ENCODE measurements at places on chromosomes 7 and 10. TPM values are rescaled to one million over a fixed set of nuclear protein-coding genes. Genes with fewer than 3 reads are reported as not detected.

The ELFN1 gene
- total RNA-seq, result 7.3 TPM

The SRRM3 gene
- 3.4 TPM for total RNA-seq

The SFRP5 gene
- not detected for total RNA-seq

The ANKRD1 gene
- total RNA-seq, result 8.1 TPM

GRCh38 chr10:57507788-57508187 lies 759.9 kb downstream of the IPMK start:
- no peak overlapping the region for H3K4me3 ChIP-seq
- H3K27me3 ChIP-seq, result no peaks in the 10 kb centered on the region
- no peak for DNase-seq
- no peaks in the 10 kb centered on the region for H3K36me3 ChIP-seq
- H3K27ac ChIP-seq, result no peak overlapping the region
- no peaks in the 10 kb centered on the region for H3K4me1 ChIP-seq

GRCh38 chr7:37205451-37205850 lies 243.2 kb downstream of the ELMO1 start:
- no peak overlapping the region for H3K27ac ChIP-seq
- no peak for DNase-seq
- peaks cover 5% of the 10 kb centered on the region for H3K36me3 ChIP-seq
- no peaks in the 10 kb centered on the region for H3K4me1 ChIP-seq
- no peaks in the 10 kb centered on the region for H3K27me3 ChIP-seq

- no peaks in the 10 kb centered on the region for H3K4me1 ChIP-seq
- H3K27me3 ChIP-seq, result no peaks in the 10 kb centered on the region
- H3K27ac ChIP-seq, result no peak overlapping the region
- H3K36me3 ChIP-seq, result no peaks in the 10 kb centered on the region
- DNase-seq, result no peak
These were observed 337.6 kb downstream of the CCSER2 start for GRCh38 chr10:84665883-84666463.

DNA sequence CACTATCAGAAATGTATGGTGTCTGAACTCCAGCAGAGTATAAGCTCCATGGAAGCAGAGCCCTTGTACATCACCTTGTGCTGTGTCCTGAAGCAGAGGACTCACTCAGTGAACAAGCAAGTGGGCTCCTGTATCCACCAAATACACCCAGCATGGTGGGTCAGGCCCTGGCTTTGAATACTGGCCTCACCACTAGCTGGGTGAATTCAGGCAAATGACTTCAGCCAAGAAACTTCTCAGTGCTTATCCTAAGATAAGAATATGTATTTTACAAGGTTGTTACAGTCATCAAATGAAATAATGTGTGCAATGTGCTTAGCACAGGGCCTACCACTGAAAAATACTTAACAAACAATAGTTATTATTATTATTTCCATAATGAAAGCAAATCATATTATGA lies 62.6 kb downstream of the CALD1 start:
- peaks cover 17% of the 10 kb centered on the region for H3K36me3 ChIP-seq
- peaks cover 11% of the 10 kb centered on the region for H3K4me1 ChIP-seq
- no peak for DNase-seq
- peak overlapping the region; percentile 89 for H3K27ac ChIP-seq

DNA sequence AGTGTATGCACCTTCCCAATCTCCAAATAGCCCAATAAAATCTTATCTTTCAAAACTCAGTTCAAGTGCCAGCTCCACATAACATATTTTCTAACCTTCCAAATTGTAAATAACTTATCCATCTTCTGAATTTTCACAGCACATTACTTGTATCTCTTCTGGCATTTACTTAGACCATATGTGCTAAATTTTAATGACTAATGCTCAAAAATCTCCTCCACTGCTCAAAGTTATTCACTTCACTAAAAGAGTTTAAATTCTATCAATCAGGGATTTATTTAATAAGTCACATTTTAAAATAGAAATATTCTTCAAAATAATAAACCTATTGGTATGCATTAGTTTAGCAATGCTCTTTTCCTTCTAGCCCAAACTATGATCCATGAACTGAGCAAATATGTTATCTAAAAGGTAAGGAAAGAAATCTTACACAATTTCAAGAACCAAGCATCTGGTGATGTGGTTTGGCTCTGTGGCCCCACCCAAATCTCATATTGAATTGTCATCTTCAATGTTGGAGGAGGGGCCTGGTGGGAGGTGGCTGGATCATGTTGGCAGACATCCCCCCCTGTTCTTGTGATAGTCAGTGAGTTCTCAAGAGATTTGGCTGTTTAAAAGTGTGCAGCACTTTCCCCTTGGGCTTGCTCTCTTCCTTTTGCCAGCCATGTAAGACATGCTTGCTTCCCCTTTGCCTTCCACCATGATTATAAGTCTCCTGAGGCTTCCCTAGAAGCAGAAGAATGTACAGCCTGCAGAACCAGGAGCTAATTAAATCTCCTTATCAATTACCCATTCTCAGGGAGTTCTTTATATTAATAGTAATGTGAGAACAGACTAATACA lies 28.1 kb upstream of the GPR22 start:
- no peak overlapping the region for H3K27ac ChIP-seq
- H3K4me1 ChIP-seq, result no peaks in the 10 kb centered on the region
- DNase-seq, result no peak
- H3K4me3 ChIP-seq, result no peak overlapping the region
- H3K36me3 ChIP-seq, result no peaks in the 10 kb centered on the region

DNA sequence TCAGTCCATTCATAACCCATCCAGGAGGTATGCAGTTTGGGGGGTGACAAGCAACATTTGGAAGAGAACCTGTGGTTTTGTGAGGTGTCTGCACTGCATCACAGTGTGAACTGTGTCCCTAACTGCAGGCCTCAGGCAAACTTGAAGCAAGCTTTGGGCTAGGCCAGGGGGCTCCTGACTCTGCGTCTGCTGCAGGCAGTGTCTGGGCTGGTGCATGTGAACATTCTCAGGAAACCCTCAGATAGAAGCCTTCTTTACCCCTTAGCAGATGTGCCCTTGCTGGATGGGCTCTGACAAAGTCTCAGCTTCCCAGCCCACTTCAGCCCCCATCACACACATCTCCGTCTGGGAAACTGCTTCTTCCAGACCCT lies 61.0 kb downstream of the VIPR2 start:
- H3K4me3 ChIP-seq, result no peak overlapping the region
- no peaks in the 10 kb centered on the region for H3K36me3 ChIP-seq
- H3K4me1 ChIP-seq, result no peaks in the 10 kb centered on the region
- no peak overlapping the region for H3K27ac ChIP-seq
- no peaks in the 10 kb centered on the region for H3K27me3 ChIP-seq
- no peak for DNase-seq

DNA sequence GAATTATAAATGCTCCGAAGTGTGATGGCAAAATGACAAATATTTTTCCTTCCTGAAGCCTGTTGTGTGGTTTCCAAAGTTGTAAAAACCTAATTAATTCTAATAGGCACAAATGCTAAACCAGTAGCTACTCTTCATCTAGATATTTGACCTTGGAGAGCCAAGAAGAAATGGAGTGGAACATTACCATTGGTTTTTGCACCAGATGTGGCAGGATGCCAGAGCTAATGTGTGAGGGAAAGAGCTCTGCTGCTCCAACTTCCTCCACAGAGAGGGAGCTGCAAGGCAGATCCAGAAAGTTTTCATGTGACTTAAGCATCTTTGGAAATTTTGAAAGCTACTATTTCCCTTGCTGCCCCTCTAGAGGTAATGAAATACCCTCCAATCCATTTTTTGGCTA lies 65.1 kb upstream of the HPS1 start:
- no peak for DNase-seq
- H3K27me3 ChIP-seq, result no peaks in the 10 kb centered on the region
- no peaks in the 10 kb centered on the region for H3K36me3 ChIP-seq
- no peak overlapping the region for H3K4me3 ChIP-seq

DNA sequence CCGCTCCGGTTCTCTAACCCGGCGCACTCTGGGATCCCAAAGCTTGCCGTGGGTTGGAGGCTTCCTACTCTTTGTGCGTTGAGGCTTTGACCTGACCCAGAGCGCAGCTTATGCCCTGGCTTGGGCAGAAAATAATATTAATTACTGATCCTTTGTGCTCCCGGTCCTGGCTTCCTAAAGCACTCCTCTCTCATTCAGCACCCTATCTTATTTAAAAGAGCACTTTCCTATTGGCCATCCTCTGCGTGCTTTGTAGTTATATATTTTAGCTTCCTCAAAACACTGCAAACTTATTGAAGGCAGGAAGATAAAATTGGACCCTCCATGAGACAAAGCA lies 466.0 kb downstream of the XPNPEP1 start:
- no peaks in the 10 kb centered on the region for H3K27me3 ChIP-seq
- no peaks in the 10 kb centered on the region for H3K4me1 ChIP-seq
- H3K4me3 ChIP-seq, result peak overlapping the region; percentile 37
- H3K36me3 ChIP-seq, result no peaks in the 10 kb centered on the region

DNA sequence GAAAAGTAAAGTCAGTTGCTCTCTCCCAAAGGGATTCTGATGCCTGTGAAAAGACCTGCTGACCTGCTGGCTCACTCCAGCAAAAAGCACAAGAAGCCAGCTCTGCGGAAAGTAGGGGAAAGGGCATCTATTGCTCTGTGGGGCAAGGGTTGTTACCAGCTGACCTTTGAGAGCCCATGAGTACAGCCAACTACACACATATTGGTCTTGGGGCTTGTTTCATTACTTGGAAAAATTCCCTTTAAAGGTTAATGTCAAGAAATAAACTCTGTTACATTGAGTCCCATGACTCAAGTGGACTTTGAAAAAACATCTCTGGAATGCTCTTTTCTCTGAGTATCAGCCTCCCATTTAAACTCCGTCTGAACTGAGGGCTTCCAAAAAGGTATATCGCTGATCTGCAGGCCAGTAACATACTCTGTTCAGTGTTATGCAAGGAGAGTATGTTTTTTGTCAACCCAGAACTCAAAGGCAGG lies 53.2 kb downstream of the PANK1 start:
- H3K36me3 ChIP-seq, result no peaks in the 10 kb centered on the region
- H3K27ac ChIP-seq, result peak overlapping the region; percentile 19
- no peaks in the 10 kb centered on the region for H3K27me3 ChIP-seq
- no peak for DNase-seq

- no peaks in the 10 kb centered on the region for H3K27me3 ChIP-seq
- DNase-seq, result no peak
- H3K36me3 ChIP-seq, result no peaks in the 10 kb centered on the region
- H3K4me1 ChIP-seq, result peaks cover 47% of the 10 kb centered on the region
- peak overlapping the region; percentile 35 for H3K27ac ChIP-seq
- H3K4me3 ChIP-seq, result no peak overlapping the region
These were observed 66.5 kb downstream of the ADD3 start for GRCh38 chr10:110074298-110074697.

GRCh38 chr7:119996634-119997033 lies 276.3 kb upstream of the KCND2 start:
- H3K4me3 ChIP-seq, result no peak overlapping the region
- H3K36me3 ChIP-seq, result no peaks in the 10 kb centered on the region
- DNase-seq, result no peak

- DNase-seq, result no peak
- no peak overlapping the region for H3K27ac ChIP-seq
- no peaks in the 10 kb centered on the region for H3K27me3 ChIP-seq
- H3K4me3 ChIP-seq, result no peak overlapping the region
- no peaks in the 10 kb centered on the region for H3K36me3 ChIP-seq
These were observed 19.4 kb upstream of the CSGALNACT2 start for GRCh38 chr10:43118631-43119415.

GRCh38 chr10:24958091-24958720 lies 5.8 kb upstream of the PRTFDC1 start:
- peak overlapping the region; percentile 65 for H3K27ac ChIP-seq
- no peaks in the 10 kb centered on the region for H3K27me3 ChIP-seq
- no peak for DNase-seq
- peaks cover 13% of the 10 kb centered on the region for H3K4me1 ChIP-seq

GRCh38 chr7:7652798-7653540 lies 12.4 kb downstream of the UMAD1 start:
- no peaks in the 10 kb centered on the region for H3K36me3 ChIP-seq
- no peak overlapping the region for H3K27ac ChIP-seq
- no peak for DNase-seq

GRCh38 chr10:71995887-71996575 lies 31.8 kb downstream of the CHST3 start:
- H3K4me3 ChIP-seq, result no peak overlapping the region
- H3K27ac ChIP-seq, result peak overlapping the region; percentile 45
- no peaks in the 10 kb centered on the region for H3K27me3 ChIP-seq
- DNase-seq, result no peak
- H3K36me3 ChIP-seq, result no peaks in the 10 kb centered on the region

- no peaks in the 10 kb centered on the region for H3K4me1 ChIP-seq
- peak overlapping the region; percentile 10 for H3K27ac ChIP-seq
These were observed 122.9 kb upstream of the LYZL2 start for GRCh38 chr10:30752481-30752881.

DNA sequence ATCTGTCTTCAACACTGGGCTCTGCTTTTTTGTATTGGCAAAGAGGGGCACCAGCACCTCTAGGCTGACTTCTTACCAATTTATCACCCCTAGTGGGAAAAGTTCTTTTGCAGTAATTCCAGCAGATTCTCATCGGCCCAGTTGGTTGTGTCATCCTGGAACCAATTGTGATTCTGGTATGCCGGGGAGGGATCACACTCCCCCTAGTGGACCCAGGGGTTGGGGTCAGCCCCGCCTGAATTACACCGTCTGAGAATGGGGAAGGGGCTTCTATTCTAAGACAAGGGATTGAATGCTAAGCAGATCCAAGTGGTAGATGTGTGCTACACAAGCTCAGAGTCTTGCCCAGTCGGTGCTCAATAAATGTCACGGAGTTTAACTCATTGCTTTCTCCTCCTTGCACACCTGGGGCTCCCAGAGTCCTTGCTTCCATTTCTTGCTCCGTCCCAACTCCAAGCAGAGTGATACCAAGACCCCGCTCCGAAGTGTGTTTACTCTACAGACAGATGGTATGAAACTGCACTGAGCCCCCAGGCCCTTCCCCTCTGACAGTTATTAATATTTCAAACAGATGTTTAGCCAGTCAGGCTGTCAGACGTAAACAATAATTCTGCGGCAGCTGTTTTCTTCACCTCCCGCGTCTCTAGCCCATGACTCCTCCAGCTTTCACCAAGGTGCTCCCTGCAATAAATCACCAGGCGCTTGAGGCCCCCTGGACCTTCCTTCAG lies 71.9 kb downstream of the C10orf105 start:
- H3K4me3 ChIP-seq, result no peak overlapping the region
- H3K4me1 ChIP-seq, result no peaks in the 10 kb centered on the region
- no peaks in the 10 kb centered on the region for H3K36me3 ChIP-seq
- DNase-seq, result no peak
- no peak overlapping the region for H3K27ac ChIP-seq

- no peaks in the 10 kb centered on the region for H3K27me3 ChIP-seq
- H3K36me3 ChIP-seq, result no peaks in the 10 kb centered on the region
- no peak overlapping the region for H3K27ac ChIP-seq
- H3K4me3 ChIP-seq, result no peak overlapping the region
These were observed 355.8 kb downstream of the SUGCT start for GRCh38 chr7:40490603-40490924.

GRCh38 chr7:112238330-112238729 lies 31.8 kb downstream of the ZNF277 start:
- no peaks in the 10 kb centered on the region for H3K36me3 ChIP-seq
- no peak overlapping the region for H3K27ac ChIP-seq

- DNase-seq, result no peak
- peaks cover 7% of the 10 kb centered on the region for H3K4me1 ChIP-seq
- H3K27ac ChIP-seq, result no peak overlapping the region
- H3K36me3 ChIP-seq, result no peaks in the 10 kb centered on the region
These were observed 6.0 kb upstream of the HMX3 start for GRCh38 chr10:123129618-123130271.

All from ascending aorta (tissue), 2 donors.